ENCODE measurements at places on chromosomes 5 and 9.

DNA sequence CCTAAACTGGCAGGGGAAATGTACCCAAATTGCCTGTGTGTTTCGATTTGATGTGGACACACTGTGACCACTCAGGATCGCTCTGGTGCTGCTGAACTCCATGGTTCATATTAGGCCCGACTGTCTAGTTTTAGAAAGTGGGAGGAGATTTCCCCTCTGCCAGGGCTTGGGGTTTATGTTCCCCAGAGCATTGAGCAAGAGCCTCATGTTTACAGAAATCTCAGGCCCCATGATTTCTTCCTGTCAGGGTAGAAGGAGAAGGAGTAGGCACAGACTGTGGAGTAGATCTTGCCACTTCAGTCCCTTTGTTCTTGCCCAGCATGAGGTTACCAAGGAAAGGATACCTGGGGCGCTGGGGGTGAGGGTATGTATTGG, 40.8 kb upstream of the GLRX start:
- no peak for DNase-seq

GRCh38 chr5:124921694-124922093, 175.3 kb upstream of the ZNF608 start:
- no peak for DNase-seq

- no peak for DNase-seq
These were observed 89.6 kb upstream of the FCN2 start for GRCh38 chr9:134791009-134791408.

- DNase-seq = no peak
These were observed 41.6 kb downstream of the TSTD2 start for GRCh38 chr9:97591535-97591934.

DNA sequence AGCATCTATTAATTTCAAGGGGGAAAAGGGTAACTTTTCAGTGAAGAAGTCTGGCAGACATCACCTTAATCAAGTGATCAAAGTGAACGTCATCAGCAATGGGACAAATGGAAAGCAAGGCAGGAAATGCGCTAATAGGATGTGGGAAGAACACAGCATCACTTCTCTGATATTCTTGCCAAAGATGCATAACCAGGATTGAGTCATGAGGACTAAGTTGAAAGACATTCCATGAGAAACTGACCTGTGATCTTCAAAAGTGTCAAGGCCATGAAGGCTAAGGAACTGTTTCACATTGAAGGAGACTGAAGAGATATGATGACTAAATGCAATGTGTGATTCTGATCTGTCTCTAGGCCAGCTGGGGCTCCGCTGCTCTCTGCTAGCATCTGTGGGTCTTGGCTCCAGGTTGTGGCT, 92.9 kb downstream of the NDFIP1 start:
- DNase-seq = no peak

DNA sequence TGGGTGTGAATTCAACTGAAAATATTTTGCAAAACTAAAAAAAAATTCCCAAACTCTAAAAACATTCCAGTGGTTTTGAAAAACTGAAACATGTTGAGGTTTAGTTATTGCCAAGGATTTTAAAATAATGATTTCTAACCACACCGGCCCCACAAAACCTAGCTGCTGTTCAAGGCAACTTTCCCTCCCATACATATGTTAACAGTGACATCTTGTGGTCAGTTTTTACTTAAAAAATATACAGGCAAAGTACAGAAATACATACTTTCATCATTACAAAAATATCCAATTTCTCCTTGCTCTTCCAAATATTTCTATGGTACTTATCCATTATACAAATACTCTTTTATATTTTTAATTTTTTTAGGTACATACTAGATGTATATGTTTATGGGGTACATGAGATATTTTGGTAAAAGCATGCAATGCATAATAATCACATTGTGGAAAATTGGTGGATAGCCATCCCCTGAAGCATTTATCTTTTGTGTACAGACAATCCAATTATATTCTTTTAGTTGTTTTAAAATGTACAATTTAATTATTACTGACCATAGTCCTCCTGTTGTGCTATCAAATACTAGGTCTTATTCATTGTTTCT, 34.4 kb upstream of the MRPS30 start:
- peak; percentile 29 for DNase-seq

- peak; percentile 67 for DNase-seq
These were observed 97.1 kb downstream of the ENTREP1 start for GRCh38 chr9:69421908-69422801.

Measured in activated CD4-positive, alpha-beta T cell treated with anti-CD3 and anti-CD28 coated beads, Interleukin-2, amount 50 U/mL, for 16 hours (primary cell).